ENCODE measurements at places on chromosomes 7 and 10.

DNA sequence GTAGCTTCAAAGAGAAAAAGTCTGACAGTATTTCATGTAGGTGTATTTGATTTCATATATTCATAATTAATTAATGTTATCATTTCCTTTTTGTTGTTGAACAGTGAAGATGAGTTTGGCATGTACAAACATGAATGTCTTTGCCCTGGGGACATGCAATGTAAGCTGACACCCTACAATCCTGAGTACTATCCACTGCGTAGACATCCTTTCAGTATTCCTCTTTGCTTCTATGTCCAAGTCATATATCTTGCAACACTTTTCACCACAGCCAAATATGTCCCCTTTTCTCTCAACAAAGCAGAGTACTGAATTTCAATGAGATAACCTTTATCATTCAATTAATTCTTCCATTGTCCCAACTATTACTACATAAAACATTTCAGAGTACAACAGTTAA lies 93.6 kb downstream of the GPR37 start:
- no peak for DNase-seq

- no peak for DNase-seq
Observed at GRCh38 chr7:2255145-2256139, 13.4 kb downstream of the NUDT1 start.

GRCh38 chr7:55420530-55420929 lies 55.4 kb downstream of the LANCL2 start:
- DNase-seq, result no peak

GRCh38 chr10:42646687-42647640 lies 8.6 kb upstream of the ZNF33B start:
- DNase-seq, result no peak

DNA sequence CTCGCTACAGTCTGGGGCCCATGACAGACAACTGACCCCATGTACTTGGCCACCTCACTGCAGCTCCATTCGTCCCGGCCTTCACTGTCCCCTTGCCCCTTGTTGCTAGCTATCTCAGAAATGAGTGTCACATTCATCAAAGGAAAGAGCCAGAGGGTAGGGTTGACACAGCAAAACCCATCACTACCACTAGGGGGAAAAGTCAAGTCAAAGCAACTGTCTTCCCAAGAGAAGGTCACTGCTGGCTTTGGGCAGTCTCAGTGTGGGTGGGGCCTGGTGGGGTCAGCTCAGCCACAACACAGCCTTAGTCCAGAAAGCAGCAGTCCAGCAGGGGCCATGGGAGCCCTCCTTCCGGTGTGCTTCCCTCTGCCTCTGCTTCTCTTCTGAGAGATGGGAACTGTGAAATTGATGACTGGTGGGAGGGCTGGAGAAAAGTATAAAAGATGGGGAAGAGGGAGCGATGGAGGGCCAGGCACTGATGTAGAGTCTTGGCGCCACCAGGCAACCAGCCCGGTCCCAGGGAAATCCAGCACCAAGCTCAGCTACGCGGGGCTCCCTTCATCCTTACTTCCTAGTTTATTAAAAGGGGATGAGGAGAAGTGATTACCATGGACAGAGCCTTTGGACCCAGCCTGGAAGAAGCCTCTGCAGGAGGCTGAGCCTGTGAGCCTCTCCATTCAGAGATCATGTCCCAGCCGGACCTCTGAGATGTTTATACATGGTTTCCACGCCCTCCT lies 58.0 kb downstream of the PLXNA4 start:
- no peak for DNase-seq

GRCh38 chr7:31113660-31114059 lies 61.6 kb downstream of the ADCYAP1R1 start:
- no peak for DNase-seq

- no peak for DNase-seq
Observed at GRCh38 chr7:80643336-80643915, 5.0 kb downstream of the CD36 start.

- DNase-seq, result no peak
Observed at GRCh38 chr10:119821182-119821581, 51.5 kb downstream of the MCMBP start.

DNA sequence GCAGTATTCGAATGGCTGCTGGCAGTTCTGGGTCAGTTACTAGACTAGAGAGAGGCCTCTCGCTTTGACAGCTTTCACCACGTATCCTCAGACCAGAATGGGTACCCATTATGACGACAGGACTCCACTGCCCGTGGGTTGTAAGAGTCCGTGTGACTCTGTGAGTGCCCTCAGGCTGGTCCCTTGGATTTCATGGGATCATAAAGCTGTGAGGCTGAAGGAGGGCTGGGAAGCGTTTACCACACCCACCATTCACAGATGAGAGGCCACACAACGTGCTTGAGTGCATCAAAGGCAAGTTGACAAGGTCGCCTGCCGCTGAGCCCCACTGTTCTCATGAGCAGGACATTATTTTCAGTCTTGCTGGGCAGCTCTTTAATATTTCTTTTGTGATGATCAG lies 87.2 kb downstream of the EZH2 start:
- DNase-seq, result no peak

GRCh38 chr7:113832196-113832745 lies 86.5 kb downstream of the PPP1R3A start:
- no peak for DNase-seq

DNA sequence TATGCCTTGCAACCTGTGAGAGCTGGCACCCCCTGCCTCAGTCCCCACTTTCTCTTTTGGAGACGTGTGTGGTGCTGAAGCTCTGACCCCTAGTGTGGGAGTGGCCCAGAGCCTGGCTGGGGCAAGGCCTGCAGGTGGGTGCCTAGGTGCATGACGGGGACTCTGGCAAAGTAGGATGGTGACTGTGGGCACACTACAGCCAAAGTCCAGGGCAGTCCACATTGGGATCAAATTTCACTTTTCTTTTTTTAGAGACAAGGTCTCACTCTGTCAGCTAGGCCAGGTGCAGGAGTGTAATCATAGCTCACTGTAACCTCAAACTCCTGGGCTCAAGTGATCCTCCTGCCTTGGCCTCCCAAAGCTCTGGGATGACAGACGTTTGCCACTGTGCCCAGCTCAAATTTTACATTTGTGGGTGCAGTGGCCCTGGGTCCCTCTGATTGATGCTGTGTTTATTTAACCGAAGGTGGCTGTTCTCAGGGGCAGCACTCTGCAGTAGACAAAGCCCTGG lies 52.3 kb downstream of the NEURL1 start:
- no peak for DNase-seq
